Mammary epithelial cell (primary cell): ENCODE measurements at places on chromosomes 16 and 17. TPM values are rescaled to one million over a fixed set of nuclear protein-coding genes. Genes with fewer than 3 reads are reported as not detected.

Gene TEX14
- under 0.01 TPM for total RNA-seq

- DNase-seq: no peak
These were observed 47.0 kb downstream of the CCDC182 start for GRCh38 chr17:57697891-57698711.

- DNase-seq: no peak
These were observed 73.1 kb downstream of the CLEC16A start for GRCh38 chr16:11017499-11017898.

- no peak for DNase-seq
These were observed 7.8 kb downstream of the GRB7 start for GRCh38 chr17:39745335-39746144.

GRCh38 chr17:27518545-27519521, 62.6 kb downstream of the KSR1 start:
- DNase-seq: peak; percentile 68

- no peak for DNase-seq
These were observed 63.0 kb downstream of the NUP93 start for GRCh38 chr16:56792967-56793366.

Gene PPP1R27
- total RNA-seq: not detected in 2 replicates

DNA sequence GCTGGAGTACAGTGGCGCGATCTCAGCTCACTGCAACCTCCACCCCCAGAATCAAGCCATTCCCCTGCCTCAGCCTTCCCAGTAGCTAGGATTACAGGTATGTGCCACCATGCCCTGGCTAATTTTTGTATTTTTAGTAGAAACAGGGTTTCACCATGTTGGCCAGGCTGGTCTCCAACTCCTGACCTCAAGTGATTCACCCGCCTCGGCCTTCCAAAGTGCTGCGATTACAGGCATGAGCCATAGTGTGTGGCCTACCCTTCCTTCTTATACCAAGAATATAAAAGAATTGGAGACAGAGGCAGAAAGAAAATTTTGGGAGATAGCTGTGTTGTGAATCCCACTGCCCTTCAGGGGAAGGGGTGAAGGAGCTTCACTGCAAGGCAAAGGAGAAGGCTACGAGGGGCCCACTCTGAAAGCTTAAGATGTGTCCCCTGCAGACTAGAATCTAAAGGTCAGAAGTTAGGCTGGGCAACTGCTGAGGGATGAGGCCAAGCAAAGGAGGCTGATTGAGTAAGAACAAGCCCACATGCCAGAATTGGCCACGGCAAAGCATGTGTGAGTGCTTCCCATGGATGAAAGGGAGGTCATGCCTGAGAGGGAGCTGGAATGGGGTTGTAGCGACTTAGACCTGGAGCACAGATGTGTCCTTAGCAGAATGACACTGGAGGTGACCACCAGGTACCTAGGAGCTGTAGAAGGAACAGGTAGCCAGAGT, 8.4 kb upstream of the CRYBA1 start:
- DNase-seq: peak; percentile 12

DNA sequence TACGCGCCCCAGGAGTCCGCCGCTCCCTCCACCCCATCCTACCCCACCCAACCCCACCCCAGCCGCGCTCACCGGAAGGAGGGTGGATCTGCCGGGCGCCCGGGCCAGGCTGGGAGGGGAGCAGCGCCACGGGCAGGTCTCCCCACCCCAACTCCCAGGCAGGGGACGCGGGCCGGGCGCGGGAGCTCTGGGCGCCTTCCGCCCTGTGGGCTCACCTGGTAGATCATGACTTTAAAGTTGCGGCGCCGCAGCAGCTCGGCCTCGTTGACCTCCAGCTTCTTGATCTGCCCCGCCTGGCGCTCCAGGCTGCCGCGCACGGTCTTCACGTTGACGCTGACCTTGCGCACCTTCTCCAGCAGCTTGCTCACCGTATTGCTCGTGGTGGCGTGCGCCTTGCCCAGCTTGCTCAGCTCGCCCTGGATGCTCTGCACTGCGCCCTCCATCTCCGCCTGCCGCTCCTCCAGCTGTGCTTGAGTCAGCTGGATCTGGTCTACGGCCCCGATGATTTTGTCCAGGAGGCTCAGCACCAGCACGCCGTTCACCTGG, 571 bp downstream of the CAVIN1 start:
- peak; percentile 59 for DNase-seq

DNA sequence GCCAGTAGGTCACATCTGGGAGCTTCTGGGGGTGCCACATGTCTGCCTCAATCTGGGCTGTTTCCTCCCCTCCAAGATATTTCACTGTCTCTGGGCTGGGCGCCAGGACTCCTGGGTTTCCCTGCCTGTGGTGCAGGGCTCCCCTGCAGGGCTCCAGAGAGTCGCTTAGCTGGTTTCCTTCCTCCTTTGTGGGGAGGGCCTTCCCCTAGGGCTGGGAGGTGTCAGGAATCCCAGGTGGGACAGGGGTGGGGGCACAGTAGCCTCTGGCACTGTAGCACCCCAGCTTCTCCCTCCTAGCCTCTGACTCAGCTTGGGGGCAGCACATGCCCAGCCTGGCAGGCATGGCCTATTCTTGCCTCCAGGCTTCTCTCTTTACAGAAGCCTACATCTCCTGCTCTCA, 2.6 kb downstream of the RARA start:
- peak; percentile 51 for DNase-seq

Gene CHST6
- total RNA-seq: 1.3 TPM
